ENCODE measurements at places on chromosomes 6 and 20.

GRCh38 chr6:167506443-167507301, 181.8 kb downstream of the TTLL2 start:
- DNase-seq: no peak

DNA sequence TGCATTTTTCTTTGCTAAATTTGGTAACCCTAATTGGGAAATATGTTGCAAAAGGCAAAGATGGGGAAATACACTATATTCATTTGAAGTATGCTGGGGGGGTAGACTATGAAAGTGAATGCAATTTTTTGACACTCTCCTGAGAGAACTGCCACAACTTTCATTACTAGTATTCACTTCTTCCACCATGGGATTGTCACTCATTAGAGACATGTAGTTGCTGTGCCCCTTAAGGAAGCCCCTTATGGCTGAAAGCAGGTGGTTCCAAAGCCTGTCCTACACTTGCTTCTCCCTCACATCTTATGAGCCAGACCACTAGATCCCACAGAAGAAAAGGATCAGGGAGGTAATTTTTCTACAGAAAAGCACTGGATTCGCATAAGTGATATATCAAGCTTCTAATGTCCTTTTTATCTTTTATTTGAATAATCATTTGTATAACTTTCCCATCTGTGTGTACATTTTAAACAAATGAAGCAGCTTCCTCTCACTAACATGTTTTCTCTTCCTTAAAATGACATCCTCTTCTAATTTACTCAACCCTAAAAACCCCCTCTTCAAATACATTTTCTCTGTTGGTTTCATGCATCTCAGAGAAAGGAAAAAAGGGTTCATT, 83.8 kb downstream of the GCLC start:
- no peak for DNase-seq

DNA sequence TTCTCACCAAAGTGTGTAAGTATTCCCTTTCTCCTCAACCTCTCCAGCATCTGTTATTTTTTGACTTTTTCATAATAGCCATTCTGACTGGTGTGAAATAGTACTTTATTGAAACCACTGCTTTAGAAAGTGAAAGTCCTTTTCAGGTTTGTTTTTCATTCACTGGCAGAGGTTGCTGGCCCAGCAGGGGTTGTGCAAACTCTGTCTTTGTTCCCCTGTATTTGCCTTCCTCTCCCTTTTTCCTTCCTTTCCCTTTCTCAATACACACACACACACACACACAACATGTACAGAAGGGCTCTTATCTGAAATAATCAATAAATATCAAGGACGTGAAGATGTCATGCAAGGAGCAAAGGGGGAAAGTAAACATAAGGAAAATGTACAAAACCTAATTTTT, 99.8 kb downstream of the LY86 start:
- no peak for DNase-seq

DNA sequence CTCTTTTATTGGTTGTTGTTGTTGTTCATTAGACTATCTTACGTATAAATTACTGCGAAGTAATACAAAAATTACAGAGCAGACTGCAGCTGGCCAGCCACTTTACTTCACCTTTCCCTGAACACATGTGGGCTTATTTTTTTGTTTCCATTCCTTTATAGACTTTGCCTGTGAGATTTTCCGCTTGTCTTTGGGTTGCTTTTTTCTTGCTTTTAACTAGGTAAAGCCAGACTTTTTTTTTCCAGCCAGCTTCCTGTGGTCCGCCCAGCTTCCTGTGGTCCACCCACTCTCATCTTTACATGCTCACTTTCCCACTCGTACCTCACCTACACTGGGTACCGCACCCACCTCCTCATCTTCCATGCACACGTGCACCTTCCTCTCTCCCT, 79.0 kb downstream of the IPCEF1 start:
- DNase-seq: no peak

DNA sequence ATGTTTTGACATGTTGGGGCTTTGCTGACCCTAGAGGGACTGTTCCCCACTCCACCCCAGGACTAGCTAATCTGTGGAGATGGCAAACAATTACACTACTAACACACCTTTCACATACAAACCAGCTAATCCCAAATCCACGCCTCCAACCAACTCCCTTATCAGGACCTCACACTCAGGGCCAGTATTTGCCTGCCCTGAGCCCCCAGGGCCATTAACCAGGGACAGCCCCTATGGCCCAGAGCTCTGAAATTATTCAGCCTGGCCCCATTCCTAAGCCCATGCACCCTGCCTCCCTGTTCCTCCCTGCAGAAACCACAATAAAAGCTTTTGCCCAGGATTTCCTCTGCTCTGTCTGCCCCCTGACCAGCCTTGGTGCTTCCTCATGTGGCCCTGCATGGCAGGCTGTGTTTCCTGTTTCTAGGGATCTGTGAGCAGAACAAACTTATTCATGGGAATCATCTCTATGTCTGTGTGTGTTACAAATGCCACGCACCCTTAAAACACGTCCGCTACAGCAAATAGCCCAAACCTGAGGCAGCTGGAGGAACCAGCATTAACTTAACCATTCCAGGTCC, 121.2 kb downstream of the PXDC1 start:
- no peak for DNase-seq

GRCh38 chr6:97885325-97885724, 602.3 kb upstream of the MMS22L start:
- no peak for DNase-seq

GRCh38 chr20:29762620-29763019, 1494.8 kb upstream of the DEFB115 start:
- DNase-seq: no peak

GRCh38 chr6:151475653-151476523, 17.9 kb upstream of the CCDC170 start:
- no peak for DNase-seq

DNA sequence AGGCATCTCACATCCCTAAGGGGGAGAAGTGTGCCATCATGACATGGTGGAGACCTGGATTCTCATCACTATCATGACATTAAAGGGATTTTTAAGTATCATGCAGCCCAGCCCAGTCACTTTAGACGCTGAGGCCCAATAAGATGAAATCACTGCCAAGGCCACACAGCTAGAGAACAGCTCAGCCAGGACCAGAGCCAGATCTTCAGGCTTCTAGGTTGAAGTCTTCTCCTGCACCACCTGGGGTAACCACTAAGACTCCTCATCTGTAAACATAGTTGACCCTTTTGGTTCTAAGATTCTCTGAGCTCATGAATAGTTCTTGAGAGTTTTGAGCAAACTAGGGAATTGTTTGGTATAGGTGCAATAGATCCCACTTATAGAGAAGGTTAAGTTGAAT, 125.1 kb downstream of the TCP11 start:
- no peak for DNase-seq

DNA sequence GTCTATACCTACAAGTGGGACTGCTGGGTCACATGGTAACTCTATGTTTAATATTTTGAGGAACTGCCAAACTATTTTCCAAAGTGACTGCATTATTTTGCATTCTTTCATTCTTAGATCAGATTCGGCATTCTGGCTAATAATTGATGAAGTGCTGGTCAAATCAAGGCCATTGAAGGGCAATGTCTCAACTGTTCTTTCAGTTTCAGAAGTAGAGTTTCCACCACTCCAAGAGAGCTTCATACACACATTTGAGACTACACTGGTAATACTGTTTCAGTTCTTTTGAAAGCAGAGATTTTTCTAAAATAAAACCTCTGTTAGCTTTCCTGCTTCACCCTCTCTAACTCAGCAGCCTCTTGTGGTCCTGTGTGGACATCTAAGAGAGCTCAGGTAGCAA, 154.5 kb downstream of the CFAP61 start:
- no peak for DNase-seq

DNA sequence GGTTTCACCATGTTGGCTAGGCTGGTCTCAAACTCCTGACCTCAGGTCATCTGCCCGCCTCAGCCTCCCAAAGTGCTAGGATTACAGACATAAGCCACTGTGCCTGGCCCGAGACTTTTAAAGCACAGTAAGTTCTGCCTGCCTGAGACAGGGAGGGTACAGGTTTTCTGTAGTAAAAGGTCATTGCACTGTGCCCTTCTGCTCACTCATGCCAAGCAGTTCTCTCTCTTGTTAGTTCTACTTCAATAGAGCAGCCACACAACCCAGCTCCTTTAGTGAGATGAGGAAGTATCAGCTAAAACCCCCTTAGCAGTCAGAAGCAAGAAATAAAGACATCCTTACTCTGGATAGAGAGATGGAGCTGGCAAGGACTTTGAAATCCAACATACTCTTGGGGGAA, 52.4 kb upstream of the ARMH2 start:
- DNase-seq: no peak

- no peak for DNase-seq
Observed at GRCh38 chr6:159988983-159989454, 20.1 kb downstream of the IGF2R start.

- no peak for DNase-seq
Observed at GRCh38 chr6:38161754-38162492, 342.4 kb downstream of the ZFAND3 start.

GRCh38 chr20:1449370-1449769, 17.3 kb downstream of the NSFL1C start:
- DNase-seq: no peak

GRCh38 chr6:170102582-170103481, 188.0 kb downstream of the DLL1 start:
- DNase-seq: no peak

DNA sequence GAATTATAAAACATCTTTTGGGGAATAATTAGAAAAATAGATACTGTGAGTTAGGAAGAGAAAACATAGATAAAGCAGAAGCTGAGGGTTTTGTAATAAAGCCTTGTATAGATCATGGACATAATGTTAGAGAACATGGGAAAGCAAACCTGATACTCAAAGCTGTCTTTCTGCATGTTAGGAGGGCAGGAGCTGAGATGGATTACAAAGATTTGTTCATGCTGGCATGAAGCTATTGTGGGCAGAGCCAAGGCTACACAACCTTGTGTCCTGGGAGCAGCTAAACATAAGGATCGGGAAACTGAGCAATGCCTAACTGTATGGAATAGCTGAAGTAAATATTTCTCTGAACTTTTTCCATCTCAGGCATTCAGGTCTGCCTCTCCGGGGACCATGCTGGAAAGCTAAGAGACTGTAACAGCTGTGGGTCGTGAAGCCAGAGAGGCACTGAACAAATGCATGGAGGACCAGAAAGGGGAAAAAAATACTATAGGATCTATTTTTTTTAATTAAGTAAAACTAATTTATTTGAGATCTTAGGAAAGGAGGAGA, 28.2 kb upstream of the CNKSR3 start:
- no peak for DNase-seq

GRCh38 chr6:1335367-1336037, 23.6 kb downstream of the FOXQ1 start:
- DNase-seq: no peak

GRCh38 chr6:137028912-137029311, 15.9 kb downstream of the IL20RA start:
- DNase-seq: no peak

GRCh38 chr6:23319582-23319981, 750.2 kb downstream of the HDGFL1 start:
- no peak for DNase-seq

DNA sequence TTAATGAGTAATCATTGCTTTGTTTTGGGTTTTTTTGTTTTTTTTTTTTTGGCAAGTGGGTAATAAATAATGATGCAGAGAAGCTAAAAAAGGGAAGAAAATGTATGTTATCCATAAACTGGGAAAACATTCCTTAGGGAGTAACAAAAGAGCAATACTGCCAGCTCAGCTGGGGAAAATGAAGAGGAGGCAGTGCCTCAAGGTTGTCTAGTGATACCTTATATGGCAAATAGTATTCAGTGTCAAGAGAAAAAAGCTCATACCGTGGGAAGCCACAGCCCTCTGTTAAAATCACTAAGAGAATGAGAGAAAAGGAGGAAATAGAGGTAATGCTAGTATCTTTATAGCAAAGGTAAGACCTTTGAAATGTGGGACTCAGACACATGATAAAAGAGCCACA, 47.1 kb upstream of the SMLR1 start:
- DNase-seq: no peak

DNA sequence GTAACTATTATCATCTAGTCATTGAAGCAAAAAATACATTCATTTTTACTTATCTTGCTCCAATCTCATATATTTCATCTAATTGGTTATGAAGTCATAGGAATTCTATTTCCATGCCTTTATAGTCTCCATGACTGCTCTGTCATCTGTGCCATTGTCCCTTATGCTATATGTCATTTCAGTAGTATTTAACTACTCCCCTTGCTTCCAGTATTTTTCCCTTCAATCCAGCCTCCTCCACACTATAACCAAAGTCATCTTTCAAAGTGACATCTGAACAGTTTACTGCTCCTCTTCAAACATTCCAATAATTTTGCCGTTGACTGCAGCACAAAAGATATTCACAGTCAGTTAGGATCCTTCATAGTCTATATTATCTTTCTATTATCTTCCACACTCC, 216.6 kb upstream of the HS3ST5 start:
- no peak for DNase-seq

- no peak for DNase-seq
Observed at GRCh38 chr6:26087284-26088115, at the start of gene HFE. TSS of gene HFE (plus strand) at chr6:26087429. CDS start at chr6:26087441, 12 bp downstream.

- DNase-seq: no peak
Observed at GRCh38 chr20:62819494-62820174, 2.8 kb downstream of the COL9A3 start.

- DNase-seq: no peak
Observed at GRCh38 chr6:11851387-11851786, 72.8 kb upstream of the ADTRP start.

GRCh38 chr6:54970337-54970736, 123.8 kb downstream of the FAM83B start:
- DNase-seq: no peak

DNA sequence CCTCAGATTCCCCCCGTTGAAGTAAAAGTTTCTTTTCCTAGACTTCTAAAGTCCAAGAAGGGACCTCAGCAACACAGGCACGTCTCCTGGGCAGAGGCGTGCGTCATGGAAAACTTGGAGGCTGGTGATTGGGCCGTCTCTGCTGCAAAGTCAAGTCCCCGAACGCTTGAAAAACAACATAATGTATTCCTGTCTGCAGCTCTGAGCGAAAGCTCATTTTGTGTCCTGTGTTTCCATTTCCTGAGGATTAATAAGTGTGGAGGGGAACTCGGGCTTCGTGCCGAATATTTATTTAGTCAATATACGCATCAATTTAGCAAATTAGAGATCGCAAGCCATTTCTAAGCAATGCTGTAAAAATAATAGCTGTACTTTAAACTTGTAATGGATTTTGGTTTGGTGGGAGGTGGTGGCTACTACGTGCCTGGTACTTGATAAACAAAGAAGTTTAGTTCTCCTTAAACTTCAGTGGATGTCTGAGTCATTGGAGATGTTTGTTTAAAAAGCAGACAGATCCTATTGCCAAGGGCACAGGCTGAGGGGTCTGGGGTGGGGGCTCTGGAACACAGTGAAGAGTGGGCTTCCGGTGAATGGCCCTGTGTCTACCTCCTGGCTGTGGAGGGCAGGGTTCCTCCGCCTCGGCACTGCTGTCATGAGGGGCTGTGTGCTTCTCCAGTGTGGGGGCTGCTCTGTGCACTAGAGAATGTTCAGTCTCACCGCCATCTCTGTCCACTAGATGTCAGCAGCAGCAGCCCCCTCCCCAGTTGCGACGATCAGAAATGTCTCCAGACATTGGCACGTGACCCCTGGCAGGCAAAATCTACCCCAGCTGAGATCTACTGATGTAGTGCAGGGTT, 21.8 kb downstream of the PCK1 start:
- no peak for DNase-seq

All from GM12892 (cell line).